ENCODE measurements at places on chromosomes 13 and 19.
A peak's percentile ranks its signal among the peaks of the same experiment; 100 is the strongest.

GRCh38 chr13:38415233-38415632 is 65.6 kb downstream of the UFM1 start:
- DNase-seq: no peak

- DNase-seq: no peak
Observed at GRCh38 chr19:48511321-48511731, 309 bp downstream of the LMTK3 start.

- DNase-seq: no peak
Observed at GRCh38 chr13:42740753-42741152, 40.6 kb upstream of the FAM216B start.

DNA sequence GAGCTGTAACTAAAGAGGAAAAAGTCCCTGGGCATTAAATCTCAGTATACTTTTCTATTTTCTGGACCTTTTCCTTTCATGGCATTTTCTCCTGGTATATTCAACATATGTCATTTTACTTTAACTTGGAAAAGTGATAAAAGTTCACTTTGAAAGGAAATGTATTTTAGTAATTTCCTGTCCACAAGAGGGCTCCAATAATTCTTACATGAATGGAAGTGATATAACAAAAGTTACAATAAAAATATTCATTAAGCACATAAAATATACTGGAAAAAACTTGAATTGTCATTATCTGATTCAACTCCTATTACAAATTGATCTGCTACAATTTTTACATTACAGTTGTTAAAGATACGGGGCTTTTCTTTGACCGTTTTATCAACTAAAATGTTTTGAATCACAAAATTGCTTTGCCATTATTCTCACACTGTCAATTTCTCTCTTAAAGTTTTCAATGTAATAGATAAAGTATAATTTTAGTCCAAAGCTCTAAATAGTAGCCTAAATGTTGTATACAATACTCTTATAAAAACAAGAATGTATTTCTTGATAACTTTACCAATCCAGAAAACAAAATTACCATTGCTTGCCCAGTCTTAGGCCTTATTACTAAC is 4.9 kb downstream of the UBL3 start:
- DNase-seq: peak; percentile 32

GRCh38 chr13:91329733-91330132 is 17.8 kb upstream of the MIR17HG start:
- no peak for DNase-seq

- DNase-seq: peak; percentile 31
Observed at GRCh38 chr13:74040200-74040599, 94.0 kb downstream of the KLF12 start.

DNA sequence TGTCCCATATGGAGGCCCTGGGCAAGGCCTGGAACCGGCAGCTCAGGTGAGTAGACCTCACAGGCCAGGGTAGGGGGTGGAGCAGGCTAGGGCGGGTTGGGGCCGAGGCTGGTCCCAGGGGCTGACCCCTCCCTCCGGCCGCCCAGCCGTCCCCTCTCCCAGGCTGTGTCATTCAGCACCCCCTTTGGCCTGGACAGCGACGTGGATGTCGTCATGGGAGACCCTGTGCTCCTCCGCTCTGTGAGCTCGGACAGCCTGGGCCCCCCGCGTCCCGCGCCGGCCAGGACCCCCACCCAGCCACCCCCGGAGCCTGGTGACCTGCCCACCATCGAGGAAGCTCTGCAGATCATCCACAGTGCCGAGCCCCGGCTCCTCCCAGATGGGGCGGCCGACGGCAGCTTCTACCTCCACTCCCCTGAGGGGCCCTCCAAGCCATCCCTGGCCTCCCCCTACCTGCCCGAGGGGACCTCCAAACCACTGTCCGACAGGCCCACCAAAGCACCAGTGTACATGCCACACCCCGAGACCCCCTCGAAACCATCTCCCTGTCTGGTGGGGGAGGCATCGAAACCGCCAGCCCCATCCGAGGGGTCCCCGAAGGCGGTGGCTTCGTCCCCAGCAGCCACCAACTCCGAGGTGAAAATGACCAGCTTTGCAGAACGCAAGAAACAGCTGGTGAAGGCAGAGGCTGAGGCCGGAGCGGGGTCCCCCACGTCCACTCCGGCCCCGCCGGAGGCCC is 16.0 kb downstream of the CAMSAP3 start:
- no peak for DNase-seq

DNA sequence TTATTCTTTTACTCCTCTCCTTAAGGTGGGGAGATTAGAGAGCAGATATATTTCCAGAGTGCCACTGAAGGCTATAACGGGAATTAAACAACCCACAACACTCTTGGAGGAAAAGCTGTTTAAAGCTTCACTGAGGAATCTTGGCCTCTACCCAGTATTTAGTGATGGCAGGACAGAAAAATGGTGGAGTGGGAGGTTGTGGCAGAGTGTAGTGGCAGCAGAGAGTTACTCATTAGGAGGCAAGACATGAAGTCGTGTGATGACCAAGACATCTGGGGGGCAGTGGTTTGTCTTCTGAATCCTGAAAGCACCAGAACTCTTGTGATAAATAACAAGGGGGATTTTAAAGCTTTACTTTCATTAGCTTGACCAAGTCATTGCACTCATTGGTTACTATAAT is 563.5 kb upstream of the SLITRK5 start:
- peak; percentile 26 for DNase-seq

DNA sequence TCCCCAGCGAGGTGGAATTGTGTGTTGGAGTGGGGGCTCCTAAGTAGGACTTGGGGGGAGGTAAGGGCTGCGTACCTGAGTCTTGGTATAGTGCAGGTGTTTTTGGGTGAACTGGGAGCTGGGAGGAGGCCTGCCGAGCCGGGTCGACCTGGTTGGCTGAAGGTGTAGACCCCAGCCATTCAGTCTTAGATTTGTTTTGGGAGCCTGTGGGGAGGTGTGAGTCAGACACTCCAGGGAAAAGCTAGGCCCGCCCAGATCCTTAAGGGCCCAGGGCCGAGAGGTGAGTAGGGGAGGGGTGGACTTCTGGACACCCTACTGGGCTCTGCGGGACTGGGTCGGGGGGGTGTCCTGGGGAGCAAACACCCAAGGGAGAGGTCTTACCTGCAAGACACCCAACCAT is 935 bp downstream of the CRB3 start:
- no peak for DNase-seq

DNA sequence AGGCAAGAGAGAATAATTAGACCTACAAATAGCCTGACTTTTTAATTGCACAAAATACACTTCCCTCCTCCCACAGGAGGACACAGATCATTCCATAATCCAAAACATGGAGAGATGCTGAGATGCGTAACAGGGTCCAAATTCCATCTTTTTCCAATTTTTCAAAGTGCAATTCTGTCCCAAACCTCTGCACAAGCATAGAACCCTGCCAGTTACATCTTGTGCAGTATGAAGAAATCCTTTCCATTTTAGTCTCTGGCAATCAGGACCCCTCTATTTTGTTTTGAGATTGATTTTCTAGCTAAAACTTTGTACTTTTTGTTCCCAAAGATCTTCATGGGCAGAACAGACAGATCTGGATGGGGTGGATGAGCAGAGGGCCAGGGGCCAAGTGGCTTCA is 209.2 kb downstream of the B3GLCT start:
- no peak for DNase-seq

DNA sequence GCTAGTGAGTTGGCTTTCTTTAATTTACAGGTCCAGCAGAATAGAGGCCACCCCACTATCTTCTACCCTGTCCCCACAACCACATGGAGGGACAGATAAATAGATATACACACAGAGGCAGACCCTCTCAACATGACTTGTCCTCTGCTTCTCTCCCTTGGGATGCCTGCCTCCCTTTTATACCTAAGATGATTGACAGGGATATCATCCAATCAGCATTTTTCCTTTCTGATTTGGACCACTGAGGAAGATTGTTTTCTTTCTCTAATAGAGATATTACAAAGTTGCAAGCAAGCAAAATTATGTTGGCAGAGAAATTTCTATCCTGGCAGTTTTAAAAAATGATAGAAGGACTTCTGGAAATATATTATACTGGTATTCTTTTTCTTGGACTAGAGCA is 35.8 kb downstream of the STOML3 start:
- DNase-seq: no peak

All from IMR-90 (cell line).